Activated CD8-positive, alpha-beta memory T cell treated with anti-CD3 and anti-CD28 coated beads, Interleukin-2, amount 50 U/mL, for 4 hours (primary cell): ENCODE measurements at places on chromosomes 11 and 22.

GRCh38 chr11:119586181-119586580 lies 142.8 kb downstream of the NECTIN1 start:
- no peak for DNase-seq

GRCh38 chr22:44920183-44920582 lies 89.6 kb downstream of the PHF21B start:
- DNase-seq = no peak

GRCh38 chr22:19679522-19680101 lies 34.7 kb upstream of the SEPTIN5 start:
- peak; percentile 61 for DNase-seq

- no peak for DNase-seq
Measured at GRCh38 chr22:32600147-32600546, 125.5 kb downstream of the FBXO7 start.

- DNase-seq = no peak
Measured at GRCh38 chr11:12731841-12732336, 57.7 kb downstream of the TEAD1 start.

- DNase-seq = no peak
Measured at GRCh38 chr22:40757071-40757470, 62.1 kb downstream of the SLC25A17 start.
